HEK293T (cell line): ENCODE measurements at places on chromosomes 16 and 17.

DNA sequence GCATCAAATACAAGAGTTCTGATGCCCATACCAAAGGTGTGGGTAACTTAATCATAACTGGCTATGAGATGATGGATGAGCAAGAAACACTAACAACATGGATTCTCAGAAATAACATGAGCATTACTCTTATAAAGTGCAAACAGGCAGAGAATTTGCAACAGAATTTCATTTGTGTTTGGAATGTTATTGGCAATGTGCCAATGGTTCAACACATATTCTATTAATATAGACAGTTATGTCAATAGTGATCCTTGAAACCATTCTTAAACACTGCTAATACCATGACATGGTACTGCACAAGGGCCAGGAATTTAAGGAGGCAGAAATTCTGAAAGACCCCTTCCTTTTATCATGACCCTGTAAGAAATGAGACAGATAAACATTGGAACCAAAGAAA is 217.1 kb upstream of the WSB1 start:
- no peak for DNase-seq

GRCh38 chr17:3630781-3631180 is 5.3 kb downstream of the SHPK start:
- no peak for DNase-seq

DNA sequence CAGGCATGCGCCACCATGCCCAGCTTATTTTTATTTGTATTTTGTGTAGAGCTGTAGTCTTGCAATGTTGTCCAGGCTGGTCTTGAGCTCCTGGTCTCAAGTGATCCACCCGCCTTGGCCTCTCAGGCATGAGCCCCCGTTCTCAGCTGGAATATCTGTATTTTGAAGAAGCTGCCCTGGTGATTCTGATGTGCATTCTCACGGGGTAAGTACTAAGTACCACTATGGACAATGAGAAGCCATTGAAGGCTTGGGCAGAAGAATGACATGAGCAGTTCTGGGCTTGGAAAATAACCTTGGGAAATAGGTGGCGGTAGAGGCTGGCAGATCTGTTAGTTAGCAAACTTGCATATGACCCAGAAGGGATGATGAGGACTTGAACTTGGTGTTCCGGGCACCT is 15.6 kb upstream of the NKD1 start:
- DNase-seq, result no peak

DNA sequence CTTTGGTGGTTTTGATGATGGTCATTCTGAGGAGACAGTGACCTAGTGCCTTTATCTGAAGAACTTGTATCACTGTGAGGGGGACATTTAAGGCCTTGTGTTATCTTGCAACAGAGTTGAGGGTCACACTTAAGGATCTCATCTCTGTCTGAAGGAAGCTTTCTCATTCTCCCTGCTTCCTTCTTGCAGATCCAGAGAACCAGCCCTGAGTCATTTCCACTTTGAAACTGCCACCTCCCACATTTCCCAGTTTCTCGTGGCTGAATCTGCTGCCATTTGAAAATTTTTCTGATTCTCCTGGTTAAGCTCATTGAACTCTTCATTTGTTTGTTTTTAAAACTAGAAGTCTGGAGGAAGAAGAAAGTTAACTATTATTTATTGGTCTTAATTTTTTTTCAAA is 190.2 kb upstream of the CDH11 start:
- no peak for DNase-seq

DNA sequence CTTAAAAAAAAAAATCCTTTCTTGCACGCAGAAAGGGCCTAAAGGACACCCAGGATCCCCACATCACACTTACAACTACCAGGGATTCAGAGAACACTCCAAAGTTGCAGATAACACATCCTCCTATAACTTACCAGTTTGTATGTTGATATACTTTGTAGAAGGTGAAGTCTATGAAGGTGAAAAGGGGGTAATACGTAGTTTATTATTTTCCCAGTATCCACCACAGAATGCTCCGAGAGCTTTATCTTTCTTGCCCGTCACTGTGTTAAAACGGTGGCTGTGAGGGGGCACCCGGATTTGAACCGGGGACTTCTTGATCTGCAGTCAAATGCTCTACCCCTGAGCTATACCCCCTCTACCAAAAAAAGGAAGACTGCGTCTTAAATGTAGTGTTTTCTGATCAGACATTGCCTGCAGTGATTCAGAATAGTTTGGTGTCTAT is 7.9 kb upstream of the RPL23 start:
- no peak for DNase-seq

DNA sequence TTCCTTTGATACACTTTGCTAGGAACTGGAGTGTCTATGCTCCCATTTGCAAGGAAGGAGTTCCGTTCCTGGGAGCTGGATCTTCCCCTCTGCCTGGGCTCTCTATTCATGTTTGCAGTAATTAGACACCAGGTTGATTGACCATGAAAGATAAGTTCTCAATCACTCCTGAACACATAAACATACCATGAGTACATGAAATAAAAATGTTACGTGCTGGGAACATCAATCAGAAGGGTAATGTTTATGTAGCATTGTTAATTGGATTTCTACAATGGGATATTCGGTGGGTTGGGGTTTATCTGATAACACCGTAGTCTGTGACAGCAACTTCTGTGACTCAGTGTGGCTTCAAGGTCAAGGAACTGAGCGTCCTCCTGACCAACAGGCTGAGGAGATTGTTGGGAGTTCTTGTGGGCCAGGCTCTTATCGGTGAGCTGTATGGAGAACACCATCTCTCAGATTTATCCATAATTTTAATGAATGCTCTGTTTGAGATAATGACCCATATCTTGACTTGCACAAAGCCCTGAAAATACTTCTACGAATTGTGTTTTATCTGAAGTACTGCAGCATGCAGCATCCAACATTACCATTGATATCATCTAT is 136.4 kb downstream of the NPIPB5 start:
- DNase-seq, result no peak

DNA sequence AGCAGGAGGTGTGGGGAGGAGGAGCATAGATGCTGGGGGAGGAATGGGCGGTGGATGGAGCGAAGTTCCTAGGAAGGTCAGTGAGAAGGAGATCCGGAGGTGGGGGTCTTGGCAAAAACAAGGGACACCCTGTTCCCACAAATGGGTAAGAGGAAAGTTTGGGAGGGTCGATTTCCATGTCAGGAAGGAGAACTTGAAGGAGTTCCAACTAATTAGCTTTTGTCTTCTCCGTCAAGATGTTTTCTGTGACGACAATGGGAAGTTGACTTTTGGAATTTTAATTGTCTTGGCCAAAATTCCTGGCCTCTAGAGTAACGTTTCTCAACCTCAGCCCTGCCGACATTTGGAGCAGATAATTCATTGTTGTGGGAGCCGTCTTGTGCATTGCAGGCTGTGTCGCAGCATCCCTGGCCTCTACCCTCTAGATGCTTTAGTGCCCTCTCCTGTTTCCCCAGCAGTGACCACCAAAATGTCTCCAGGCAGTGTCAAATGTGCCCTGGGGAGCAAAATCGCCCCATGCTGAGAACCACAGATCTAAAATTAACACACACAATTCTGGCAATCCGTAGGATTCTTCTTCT is 97.1 kb downstream of the PITPNC1 start:
- DNase-seq, result no peak

- DNase-seq, result no peak
Measured at GRCh38 chr16:48897698-48898205, 287.8 kb upstream of the N4BP1 start.

- no peak for DNase-seq
Measured at GRCh38 chr16:30983898-30984610, 953 bp upstream of the HSD3B7 start.

- no peak for DNase-seq
Measured at GRCh38 chr17:61946359-61946758, 18.6 kb upstream of the INTS2 start.

- DNase-seq, result no peak
Measured at GRCh38 chr17:1995321-1995892, 29.7 kb downstream of the RTN4RL1 start.

- no peak for DNase-seq
Measured at GRCh38 chr17:15194859-15195277, 70.3 kb downstream of the PMP22 start.

GRCh38 chr16:78462288-78463208 is 363.1 kb downstream of the WWOX start:
- no peak for DNase-seq

DNA sequence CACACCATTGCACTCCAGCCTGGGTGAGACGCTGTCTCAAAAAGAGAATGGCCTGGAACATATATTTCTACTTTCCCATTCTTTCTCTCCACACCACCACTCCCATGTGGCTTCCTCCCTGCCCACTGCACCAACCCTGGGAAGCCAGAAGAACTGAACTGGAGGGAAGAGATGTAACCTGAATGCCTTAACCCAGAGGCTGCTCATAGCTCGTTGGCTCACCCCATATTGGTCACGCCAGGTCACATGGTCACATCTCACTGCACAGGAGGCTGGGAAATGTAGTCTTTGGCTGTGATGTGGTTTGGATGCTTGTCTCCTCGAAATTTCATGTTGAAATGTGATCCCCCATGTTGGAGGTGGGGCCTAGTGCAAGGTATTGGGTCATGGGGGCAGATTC is 5.9 kb upstream of the DNAH17 start:
- DNase-seq, result peak; percentile 52

DNA sequence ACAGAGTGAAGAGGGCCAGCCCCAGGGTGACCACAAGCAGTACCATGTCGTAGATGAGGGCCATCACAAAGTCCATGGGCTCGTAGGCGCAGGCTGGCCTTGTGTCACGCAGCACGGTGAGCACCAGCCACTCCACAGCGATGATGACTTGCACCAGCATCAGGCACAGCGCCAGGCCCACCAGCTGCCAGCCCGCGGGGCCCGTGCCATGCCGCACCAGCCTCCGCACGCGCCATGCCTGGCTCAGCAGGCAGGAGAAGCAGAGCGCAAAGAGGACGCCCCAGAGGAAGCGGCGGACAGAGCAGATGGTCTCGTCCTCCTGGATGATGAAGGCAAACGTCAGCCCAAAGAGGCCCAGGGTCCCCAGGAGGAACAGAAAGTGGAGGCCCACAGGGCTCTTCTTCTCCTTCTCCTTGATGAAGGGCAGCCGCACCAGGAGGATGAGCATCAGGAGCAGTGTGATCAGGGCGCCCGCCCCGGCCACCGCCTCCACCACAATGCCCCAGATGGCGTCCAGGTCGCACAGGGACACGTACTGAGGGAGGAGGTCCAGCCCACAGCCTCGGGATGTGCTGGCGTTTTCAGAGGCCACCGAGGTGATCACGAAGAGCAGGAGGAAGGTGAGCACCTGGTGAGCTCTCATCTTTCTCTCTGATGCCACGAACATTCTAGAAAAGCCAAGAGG is 12.3 kb downstream of the GPRC5B start:
- no peak for DNase-seq

DNA sequence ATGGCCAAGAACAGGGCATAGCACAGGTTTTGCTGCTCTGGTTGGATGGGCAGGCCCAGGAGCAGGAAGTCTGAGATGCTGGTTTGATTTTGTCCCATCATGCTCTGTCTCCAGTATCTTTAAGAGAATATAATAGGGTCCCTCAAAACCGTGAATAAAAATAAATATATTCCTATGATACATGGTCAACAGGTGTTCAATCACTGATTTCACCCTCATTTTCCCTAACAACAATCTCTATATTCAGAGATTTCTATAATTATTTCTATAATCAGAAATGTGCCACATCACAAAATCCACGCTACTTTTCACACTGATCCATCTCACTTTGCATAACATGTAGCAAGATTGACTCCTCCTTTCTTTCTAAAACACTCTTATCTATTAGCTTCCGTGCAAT is at the start of gene OR1E2:
Gene OR1E2 (minus strand): TSS at position 101 of the 400 bp plus-strand sequence. CDS start 0 bp downstream, at position 101.
- no peak for DNase-seq

- DNase-seq, result no peak
Measured at GRCh38 chr17:80029258-80029974, 6.3 kb downstream of the TBC1D16 start.
